Activated CD4-positive, alpha-beta T cell treated with anti-CD3 and anti-CD28 coated beads for 36 hours (primary cell): ENCODE measurements at places on chromosomes 12 and 14. TPM values are rescaled to one million over a fixed set of nuclear protein-coding genes. Genes with fewer than 3 reads are reported as not detected.
A peak's percentile ranks its signal among the peaks of the same experiment; 100 is the strongest.

DNA sequence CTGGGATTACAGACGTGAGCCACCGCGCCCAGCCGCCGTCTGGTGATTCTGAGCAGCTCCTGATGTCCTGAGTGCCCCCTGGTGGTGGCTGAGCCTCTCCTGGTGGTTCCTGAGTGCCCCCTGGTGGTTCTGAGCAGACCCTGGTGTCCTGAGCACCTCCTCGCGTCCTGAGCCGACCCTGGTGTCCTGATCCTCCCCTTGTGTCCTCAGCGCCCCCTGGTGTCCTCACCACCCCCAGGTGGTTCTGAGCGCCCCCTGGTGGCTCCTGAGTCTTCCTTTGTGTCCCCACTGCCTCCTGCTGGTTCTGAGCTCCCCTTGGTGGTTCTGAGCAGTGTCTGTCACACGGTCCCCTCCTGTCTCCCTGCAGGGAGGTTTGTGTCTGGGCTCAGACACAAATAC lies 1304.9 kb downstream of the TMEM121 start:
- no peaks in the 10 kb centered on the region for H3K36me3 ChIP-seq
- no peak overlapping the region for H3K27ac ChIP-seq
- DNase-seq: peak; percentile 90
- H3K4me1 ChIP-seq: no peaks in the 10 kb centered on the region
- no peak overlapping the region for H3K4me3 ChIP-seq

DNA sequence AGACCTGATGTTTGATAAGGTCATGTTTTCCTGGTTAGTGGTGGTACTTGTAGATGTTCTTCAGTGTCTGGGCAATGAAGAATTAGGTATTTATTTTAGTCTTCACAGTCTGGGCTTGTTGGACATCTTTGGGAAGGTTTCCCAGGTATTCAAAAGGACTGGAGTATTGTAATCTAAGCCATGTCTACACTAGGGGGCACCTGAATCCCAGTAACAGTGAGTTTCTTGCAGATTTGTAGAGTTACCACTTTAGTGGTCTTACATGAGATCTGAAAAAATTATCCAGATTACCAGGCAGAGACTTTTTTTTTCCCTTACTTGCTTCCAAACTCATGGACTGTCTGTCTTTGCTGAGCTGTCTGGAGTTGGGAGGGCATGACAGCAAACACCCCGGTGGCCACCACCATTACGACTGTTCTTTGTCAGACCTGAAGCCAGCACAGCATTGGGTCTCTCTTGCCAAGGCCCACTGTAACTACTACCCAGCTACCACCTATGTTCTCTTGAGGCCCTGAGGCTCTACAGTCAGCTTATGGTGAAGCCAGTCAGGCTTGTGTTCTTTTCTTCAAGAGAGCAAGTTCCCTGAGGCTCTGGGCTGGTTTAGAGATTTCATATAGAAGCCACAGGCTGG lies 820.7 kb upstream of the FBXO33 start:
- no peaks in the 10 kb centered on the region for H3K4me1 ChIP-seq
- no peaks in the 10 kb centered on the region for H3K27me3 ChIP-seq
- no peak overlapping the region for H3K27ac ChIP-seq
- H3K36me3 ChIP-seq: no peaks in the 10 kb centered on the region

DNA sequence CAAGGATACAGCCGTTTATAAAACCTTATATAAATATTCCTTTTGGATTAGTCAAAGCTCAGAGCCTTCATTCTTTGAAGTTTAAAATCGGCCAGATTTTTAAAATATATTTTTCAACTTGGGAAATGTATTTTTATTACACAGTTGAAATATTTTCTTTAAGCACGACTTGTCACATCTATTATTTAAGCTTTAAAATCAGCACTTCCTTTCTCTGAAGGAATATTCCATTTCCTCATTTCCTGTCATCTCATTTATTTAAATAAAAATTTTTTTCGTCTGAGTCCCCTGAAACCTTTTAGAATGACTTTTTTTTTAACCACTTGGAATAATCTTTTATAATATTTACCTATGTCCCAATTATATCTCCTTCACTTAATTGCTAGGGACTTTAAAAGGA lies 107.5 kb upstream of the PDE3A start:
- H3K36me3 ChIP-seq: no peaks in the 10 kb centered on the region
- H3K27me3 ChIP-seq: no peaks in the 10 kb centered on the region
- H3K4me1 ChIP-seq: no peaks in the 10 kb centered on the region
- no peak overlapping the region for H3K27ac ChIP-seq
- H3K4me3 ChIP-seq: no peak overlapping the region

DNA sequence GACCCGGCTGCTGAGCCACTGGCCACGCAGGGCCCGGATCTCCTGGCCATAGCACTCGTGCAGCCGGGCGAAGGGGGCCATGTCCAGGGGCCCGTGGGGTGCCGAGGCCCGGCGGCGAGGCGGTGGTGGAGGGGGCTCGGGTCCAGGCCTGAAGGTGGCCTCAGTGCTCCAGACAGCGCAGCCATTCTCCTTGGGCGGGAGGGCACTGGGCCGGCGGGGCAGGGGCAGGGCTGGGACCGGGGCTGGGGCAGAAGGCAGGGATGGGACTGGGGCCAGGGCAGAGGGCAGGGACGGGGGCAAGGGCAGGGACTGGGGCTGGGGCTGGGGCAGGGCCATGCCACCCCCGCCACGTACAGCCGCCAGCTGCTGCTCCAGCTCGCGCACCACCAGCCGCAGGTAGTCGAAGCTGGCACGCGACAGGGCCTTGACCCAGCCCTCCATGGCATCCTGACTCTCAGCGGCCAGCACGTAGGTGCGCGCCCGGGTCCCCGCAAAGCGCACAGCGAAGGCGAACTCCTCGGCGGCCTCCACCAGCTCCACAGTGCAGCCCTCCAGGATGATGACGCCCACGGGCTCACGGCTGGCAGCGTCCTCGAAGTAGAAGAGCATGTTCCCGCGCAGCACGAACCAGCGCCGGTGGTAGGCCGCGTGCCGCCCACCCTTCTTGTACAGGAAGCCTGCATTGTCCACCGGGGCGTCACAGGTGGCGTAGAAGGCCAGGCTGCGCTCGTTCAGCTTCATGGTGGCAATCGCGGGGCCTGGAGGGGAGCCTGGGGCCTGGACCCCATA lies 6.0 kb downstream of the PHETA1 start:
- H3K27me3 ChIP-seq: peaks cover 10% of the 10 kb centered on the region
- H3K4me1 ChIP-seq: peaks cover 18% of the 10 kb centered on the region
- no peak overlapping the region for H3K4me3 ChIP-seq

GRCh38 chr12:40204337-40204736 lies 20.5 kb upstream of the LRRK2 start:
- H3K36me3 ChIP-seq: no peaks in the 10 kb centered on the region
- H3K27ac ChIP-seq: no peak overlapping the region
- H3K4me1 ChIP-seq: no peaks in the 10 kb centered on the region
- H3K27me3 ChIP-seq: no peaks in the 10 kb centered on the region

DNA sequence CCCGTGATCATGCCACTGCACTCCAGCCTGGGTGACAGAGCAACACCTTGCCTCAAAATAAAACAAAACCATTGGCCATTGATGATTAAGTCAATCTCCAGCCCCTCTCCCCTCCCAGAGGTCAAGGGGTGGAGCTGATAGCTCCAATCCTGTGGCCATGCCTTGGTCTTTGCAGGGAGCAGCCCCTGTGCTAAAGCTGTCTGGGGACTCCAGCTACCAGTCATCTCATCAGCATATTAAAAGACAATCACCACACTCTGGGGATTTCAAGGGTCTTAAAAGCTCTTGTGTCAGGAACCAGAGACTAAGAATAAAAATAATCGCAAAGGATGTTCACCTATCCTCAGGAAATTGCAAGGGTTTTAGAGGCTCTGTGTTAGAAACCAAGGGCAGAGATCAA lies 30.6 kb downstream of the HCAR2 start:
- H3K4me3 ChIP-seq: no peak overlapping the region
- H3K4me1 ChIP-seq: no peaks in the 10 kb centered on the region
- H3K27ac ChIP-seq: no peak overlapping the region

APOF gene
- not detected for total RNA-seq

AP5M1 gene
- 30.8 TPM for total RNA-seq

NPFF gene
- total RNA-seq: not detected

ZNF385A gene
- 0.74 TPM for total RNA-seq
